Right lobe of liver (tissue), 6 donors: ENCODE measurements at places on chromosomes 5 and 9. TPM values are rescaled to one million over a fixed set of nuclear protein-coding genes. Genes with fewer than 3 reads are reported as not detected.

DNA sequence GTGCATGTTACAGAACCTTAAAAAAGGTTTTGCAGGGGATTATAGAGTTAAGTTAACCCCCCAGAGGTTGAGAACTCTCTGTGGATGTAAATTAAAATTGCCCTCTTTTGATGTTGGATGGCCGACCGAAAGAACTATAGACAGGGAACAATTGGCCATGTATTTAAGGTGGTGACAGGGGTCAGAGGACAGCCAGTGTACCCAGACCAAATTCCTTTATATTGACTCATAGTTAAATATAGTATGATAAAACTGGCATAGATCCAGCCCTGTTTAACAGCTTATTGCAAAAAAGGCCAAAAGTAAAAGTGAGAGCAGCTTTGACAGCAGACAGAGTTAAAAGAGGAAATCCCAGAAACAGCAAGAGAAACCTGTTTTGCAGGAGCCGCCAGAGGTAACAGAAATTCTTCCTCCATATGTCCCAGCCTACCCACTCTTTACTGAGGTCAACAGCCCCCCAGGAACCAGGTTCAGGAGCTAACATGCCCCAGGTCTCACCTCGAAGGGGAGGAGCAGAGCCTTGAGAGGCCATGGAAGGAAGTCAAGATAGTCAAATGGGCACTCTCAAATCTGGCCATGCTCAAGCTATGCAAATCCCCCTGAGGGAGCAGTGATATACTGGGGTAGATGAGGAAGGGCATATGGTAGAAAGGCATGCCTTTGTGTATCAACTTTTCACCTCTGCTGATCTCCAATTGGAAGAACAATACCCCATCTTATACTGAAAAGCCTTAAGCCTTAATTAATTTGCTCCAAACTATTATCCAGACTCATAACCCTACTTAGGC is 156.4 kb upstream of the COX7C start:
- H3K27ac ChIP-seq: no peak overlapping the region
- no peak for DNase-seq
- no peaks in the 10 kb centered on the region for H3K4me1 ChIP-seq
- H3K36me3 ChIP-seq: no peaks in the 10 kb centered on the region

- no peak overlapping the region for H3K27ac ChIP-seq
- H3K27me3 ChIP-seq: no peaks in the 10 kb centered on the region
These were observed 40.1 kb upstream of the TIFAB start for GRCh38 chr5:135492319-135492626.

DNA sequence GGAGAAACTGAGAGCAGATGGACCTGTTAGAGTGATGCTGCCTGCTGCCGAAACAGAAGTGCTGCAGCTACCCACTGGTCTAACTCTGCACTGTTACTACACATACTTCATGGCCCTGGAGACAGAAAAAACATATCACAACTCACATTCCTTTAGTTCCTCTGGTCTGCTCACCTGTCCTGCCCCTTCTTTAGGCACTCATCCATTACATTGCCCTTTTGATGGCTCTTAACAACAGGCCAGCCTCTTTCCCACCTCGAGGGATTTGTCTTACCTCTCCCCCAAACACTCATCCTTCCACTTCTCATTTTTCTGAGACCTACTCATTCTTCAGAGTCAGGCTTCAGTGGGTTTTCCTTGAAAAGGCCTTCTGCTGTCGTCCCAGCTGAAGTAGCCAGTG is 49.2 kb downstream of the KCTD16 start:
- no peaks in the 10 kb centered on the region for H3K27me3 ChIP-seq
- no peak overlapping the region for H3K27ac ChIP-seq
- DNase-seq: no peak
- no peak overlapping the region for H3K4me3 ChIP-seq
- no peaks in the 10 kb centered on the region for H3K36me3 ChIP-seq

Gene ENTPD2
- total RNA-seq: 1.1 TPM

DNA sequence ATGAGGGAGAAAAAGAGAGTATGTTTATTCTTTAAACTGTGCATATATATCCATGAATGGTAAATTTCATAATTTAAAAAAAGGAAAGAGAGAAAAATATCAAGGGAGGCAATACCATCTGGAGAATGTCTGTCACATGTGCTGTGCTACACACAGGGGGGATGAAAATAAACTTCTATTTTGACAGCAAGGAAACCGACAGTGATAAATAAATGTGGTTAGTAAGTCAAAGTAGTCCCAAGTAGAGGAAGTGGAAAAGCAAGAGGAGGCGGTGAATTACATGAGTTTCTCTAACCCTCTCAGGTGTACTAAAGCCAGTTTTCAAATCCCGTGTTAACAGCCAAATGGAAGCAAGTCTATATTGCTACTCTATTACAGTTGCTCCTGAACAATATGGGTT is 83.3 kb downstream of the ICE1 start:
- no peaks in the 10 kb centered on the region for H3K27me3 ChIP-seq
- no peak overlapping the region for H3K27ac ChIP-seq
- H3K4me1 ChIP-seq: no peaks in the 10 kb centered on the region
- no peak for DNase-seq
- H3K36me3 ChIP-seq: no peaks in the 10 kb centered on the region

- no peaks in the 10 kb centered on the region for H3K4me1 ChIP-seq
- no peaks in the 10 kb centered on the region for H3K27me3 ChIP-seq
- no peak overlapping the region for H3K4me3 ChIP-seq
- DNase-seq: no peak
- no peaks in the 10 kb centered on the region for H3K36me3 ChIP-seq
These were observed 8.0 kb downstream of the DBH start for GRCh38 chr9:133643978-133644760.

DNA sequence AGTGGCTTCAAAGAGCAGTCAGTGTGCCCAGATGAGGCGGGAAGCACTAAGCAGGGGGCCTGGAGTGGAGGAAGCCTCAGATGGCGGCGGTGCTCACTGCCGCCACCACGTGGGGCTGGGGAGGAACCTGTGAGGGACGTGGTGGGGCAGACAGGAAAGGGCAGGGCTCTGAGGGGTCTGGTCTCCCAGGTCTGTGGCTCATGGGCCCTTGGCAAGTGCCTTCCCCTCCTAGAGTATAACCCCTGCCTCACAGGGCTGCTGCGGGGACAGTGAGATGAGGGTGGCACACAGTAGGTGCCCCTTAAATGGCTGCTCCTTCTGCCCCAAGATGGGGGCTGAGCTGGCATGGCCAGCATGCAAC is 26.6 kb downstream of the NR5A1 start:
- H3K27ac ChIP-seq: no peak overlapping the region
- H3K4me1 ChIP-seq: peaks cover 3% of the 10 kb centered on the region
- no peak for DNase-seq
- no peaks in the 10 kb centered on the region for H3K27me3 ChIP-seq

GRCh38 chr5:17042041-17042440 is 106.0 kb upstream of the MYO10 start:
- no peak overlapping the region for H3K27ac ChIP-seq
- no peaks in the 10 kb centered on the region for H3K36me3 ChIP-seq
- no peak overlapping the region for H3K4me3 ChIP-seq
- H3K4me1 ChIP-seq: no peaks in the 10 kb centered on the region

DNA sequence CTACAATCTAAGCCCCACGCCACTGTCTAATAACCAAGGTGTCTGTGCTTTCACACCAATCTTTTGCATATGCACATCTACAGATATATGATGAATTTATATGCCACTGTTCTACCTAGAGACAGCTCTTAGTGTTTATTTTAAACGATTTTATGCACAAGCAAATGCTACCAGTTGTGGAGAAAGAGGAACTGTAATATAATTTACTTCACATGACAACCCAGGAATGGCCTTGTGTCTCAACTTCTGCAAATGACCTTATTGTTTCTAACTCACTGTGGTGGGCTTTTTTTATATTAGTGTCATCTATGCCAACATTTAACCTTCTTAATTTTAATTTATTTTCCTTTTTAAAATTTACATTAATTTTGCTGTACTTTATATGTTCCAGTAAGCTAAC is 531.1 kb upstream of the TLE4 start:
- no peak overlapping the region for H3K4me3 ChIP-seq
- no peak for DNase-seq
- H3K27me3 ChIP-seq: no peaks in the 10 kb centered on the region
- H3K36me3 ChIP-seq: no peaks in the 10 kb centered on the region
- H3K4me1 ChIP-seq: no peaks in the 10 kb centered on the region
- no peak overlapping the region for H3K27ac ChIP-seq

- H3K36me3 ChIP-seq: no peaks in the 10 kb centered on the region
- H3K4me1 ChIP-seq: peaks cover 42% of the 10 kb centered on the region
- peak; percentile 86 for DNase-seq
- H3K4me3 ChIP-seq: no peak overlapping the region
- H3K27me3 ChIP-seq: no peaks in the 10 kb centered on the region
These were observed 20.6 kb downstream of the TPPP start for GRCh38 chr5:672329-673160.

Gene DELE1
- 44.4 TPM for total RNA-seq

DNA sequence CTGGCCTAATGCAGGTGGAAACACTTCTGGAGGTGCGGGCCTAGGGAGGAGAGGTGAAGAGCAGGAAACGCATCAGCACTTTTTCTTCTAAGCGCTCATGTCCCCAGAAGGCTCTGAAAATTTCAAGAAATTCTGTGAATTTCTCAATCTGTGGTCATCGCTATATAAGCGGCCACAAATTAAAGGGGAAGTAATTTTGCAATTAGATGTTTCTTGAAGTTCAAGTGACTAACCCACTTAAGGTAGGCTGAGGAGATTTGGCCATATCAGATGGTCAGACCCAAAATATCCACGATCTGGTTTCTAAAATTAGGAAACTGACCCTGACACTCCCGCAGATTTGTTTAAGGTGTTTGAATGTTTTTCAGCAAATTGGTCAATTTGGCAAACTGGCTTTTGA is 16.6 kb upstream of the HMGCR start:
- no peaks in the 10 kb centered on the region for H3K4me1 ChIP-seq
- no peak overlapping the region for H3K27ac ChIP-seq
- DNase-seq: no peak
- H3K36me3 ChIP-seq: no peaks in the 10 kb centered on the region

GRCh38 chr9:135342206-135343130 is 137.1 kb upstream of the PPP1R26 start:
- H3K27me3 ChIP-seq: peaks cover 7% of the 10 kb centered on the region
- H3K4me1 ChIP-seq: no peaks in the 10 kb centered on the region
- no peak overlapping the region for H3K4me3 ChIP-seq
- DNase-seq: peak; percentile 43

Gene TRIM7
- not detected for total RNA-seq

DNA sequence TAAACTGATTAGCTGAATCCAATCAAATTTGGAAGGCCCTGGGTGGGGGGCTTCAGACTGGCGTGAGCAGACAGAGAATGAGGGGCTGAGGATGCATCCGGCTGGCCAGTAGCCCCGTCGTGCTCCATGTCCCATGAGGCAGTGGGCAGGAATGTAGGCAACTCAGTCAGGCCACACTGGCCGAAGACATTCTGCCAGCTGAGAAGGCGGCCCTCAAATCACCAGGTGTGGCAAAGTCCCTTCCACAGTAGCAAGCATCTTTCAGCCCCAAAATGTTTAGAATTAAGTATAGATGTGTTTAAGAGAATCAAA is 25.7 kb upstream of the LAMC3 start:
- H3K27ac ChIP-seq: no peak overlapping the region
- H3K4me1 ChIP-seq: no peaks in the 10 kb centered on the region
- H3K4me3 ChIP-seq: no peak overlapping the region
- H3K36me3 ChIP-seq: no peaks in the 10 kb centered on the region
- H3K27me3 ChIP-seq: no peaks in the 10 kb centered on the region

Gene LPAR1
- total RNA-seq: 1.6 TPM

Gene SLC1A3
- 5.0 TPM for total RNA-seq

Gene CAPSL
- not detected for total RNA-seq

DNA sequence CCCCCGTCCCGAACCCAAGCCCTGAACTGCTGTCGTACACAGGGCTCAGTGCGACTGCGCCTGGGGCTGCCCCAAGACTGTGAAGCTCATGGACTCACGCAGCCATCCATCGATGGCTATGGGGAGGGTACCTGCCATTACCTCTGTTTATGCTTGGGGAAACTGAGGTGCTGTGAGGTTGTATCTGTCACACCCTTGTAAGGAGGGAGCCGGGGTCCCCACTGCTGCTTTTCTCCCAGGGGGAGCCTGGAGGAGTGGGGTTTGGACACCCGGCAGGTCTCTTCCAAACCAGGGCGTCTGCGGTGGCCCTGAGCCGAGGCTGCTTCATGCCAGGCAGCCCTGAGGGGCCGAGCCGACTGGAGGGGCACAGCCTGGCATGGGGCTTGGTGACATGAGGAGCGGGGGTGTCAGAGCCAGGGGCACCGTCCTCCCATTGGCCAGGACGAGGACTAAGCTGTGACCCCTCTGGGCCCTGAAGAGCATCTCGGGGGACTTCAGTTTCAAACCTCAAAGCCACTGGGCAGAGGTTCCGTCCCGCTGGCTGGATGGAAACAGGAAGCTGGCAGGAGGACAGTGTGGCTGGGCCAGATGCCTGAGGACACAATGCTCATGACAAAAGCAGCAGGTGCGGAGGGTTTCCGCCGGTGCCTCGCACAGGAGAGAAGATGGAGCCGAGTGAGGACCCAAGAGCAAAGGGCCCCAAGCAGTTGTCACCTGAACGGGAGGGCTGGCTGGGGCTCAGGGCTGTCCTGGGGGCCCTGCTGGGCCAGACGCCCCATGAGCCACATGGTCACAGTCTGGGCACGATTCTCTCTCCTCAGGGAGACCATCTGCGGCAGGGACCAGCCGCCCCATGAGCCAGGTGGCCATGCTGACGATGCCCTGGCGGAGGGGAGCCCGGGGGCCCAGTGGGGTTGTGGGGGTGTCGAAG is 54.4 kb upstream of the EXOC3 start:
- H3K4me3 ChIP-seq: no peak overlapping the region
- DNase-seq: no peak
- no peaks in the 10 kb centered on the region for H3K36me3 ChIP-seq
- no peaks in the 10 kb centered on the region for H3K27me3 ChIP-seq

- no peaks in the 10 kb centered on the region for H3K4me1 ChIP-seq
- no peak for DNase-seq
- no peak overlapping the region for H3K4me3 ChIP-seq
- no peaks in the 10 kb centered on the region for H3K27me3 ChIP-seq
- H3K27ac ChIP-seq: no peak overlapping the region
These were observed 545.8 kb downstream of the EBF1 start for GRCh38 chr5:158553962-158554336.

Gene EXOC3
- 21.8 TPM for total RNA-seq

DNA sequence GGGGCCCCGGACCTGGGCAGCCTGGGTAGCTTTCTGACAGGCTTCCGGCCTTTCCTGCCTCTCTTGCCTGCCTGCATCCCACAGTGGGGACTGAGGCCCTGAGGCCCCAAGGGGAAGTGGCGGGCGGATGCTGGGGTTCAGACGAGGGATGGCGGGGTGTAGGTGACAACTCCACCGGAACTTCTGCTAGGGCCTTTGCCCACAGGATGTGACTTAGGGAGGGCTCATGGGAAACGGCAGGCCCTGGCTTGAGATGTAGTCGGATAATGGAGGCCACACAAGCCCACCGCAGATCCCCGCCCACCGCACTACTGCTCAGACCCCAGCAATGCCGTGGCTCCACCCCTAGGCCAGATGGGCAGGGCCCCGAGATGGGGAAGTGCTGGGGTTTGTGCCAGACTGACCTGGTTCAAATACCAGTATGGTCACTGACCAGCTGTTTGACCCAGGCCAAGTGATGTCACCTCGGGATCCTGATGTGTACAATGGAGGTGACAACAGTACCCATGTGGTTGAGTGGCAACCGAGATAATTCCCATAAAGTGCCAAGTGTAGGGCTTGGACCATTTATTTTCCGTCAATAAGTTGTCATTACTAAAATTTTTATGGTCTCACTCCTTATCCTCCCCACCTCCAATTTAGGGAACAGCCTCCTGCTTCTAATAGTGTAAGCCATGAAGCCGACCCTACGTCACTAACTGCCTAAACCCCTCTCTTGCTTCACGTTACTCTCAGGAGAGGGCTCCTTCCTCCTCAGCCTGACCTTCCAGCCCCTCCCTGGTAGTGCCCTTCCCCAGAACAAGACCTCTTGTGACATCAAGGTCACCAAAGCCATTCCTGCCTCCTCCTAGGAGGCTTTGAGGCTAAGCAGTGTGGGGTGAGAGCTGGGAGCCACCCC is 2.5 kb upstream of the CDK9 start:
- H3K36me3 ChIP-seq: no peaks in the 10 kb centered on the region
- H3K4me1 ChIP-seq: no peaks in the 10 kb centered on the region
- peak overlapping the region; percentile 51 for H3K27ac ChIP-seq
- DNase-seq: peak; percentile 73

Gene TAF11L10
- total RNA-seq: not detected
